Activated naive CD8-positive, alpha-beta T cell treated with anti-CD3 and anti-CD28 coated beads, Interleukin-2, amount 50 U/mL, for 24 hours (primary cell): ENCODE measurements at places on chromosomes 4 and X.

- DNase-seq = peak; percentile 47
Measured at GRCh38 chrX:103254171-103254824, 657 bp downstream of the TCEAL8 start.

DNA sequence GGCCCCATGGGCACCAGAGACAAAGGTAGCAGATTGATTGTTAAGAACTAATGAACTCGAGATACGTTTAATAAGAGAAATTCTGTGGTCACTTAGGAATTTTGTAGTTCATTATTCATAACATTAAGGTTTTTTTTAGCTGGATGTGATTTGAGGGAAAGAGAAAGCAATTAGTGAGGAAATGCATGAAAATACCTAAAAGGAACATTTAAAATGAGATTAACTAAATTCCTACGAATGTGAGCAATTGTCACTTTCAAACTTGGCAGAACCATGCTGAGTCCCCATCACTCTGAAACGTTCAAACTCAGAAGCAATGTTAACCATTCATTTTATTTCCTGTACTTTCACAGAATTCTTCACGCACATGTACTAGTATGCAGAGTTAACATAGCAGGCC is 5.9 kb downstream of the PRMT9 start:
- no peak for DNase-seq

GRCh38 chr4:24369507-24370029 is 214.8 kb downstream of the DHX15 start:
- DNase-seq = no peak

DNA sequence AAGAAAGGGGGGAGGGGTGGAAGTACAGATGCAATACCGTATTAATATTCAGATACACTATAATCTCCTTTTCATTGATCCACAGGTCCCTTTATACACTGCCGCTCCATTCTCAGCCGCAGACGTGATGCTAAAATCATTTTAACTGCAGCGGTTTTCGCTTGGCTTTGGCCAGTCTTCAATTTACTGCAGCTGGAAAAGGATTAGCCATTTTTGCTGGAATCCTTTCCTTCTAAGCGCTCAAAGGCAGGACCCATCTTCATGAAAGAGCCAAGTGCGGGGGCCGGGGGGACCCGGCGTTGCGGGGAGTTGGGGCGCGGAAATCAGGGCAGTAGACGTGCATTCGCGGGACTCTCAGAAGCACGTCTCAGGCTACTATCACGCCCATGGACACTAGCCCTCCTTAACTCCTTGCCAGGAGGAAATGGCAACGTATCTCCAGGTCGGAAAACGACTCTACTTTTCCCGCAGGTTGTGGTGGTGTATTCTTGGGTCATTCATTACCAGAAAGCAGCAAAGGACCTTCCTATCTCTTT is 1.7 kb upstream of the PCDH10 start:
- DNase-seq = no peak

GRCh38 chr4:5370286-5370685 is 319.0 kb downstream of the STK32B start:
- DNase-seq = no peak

DNA sequence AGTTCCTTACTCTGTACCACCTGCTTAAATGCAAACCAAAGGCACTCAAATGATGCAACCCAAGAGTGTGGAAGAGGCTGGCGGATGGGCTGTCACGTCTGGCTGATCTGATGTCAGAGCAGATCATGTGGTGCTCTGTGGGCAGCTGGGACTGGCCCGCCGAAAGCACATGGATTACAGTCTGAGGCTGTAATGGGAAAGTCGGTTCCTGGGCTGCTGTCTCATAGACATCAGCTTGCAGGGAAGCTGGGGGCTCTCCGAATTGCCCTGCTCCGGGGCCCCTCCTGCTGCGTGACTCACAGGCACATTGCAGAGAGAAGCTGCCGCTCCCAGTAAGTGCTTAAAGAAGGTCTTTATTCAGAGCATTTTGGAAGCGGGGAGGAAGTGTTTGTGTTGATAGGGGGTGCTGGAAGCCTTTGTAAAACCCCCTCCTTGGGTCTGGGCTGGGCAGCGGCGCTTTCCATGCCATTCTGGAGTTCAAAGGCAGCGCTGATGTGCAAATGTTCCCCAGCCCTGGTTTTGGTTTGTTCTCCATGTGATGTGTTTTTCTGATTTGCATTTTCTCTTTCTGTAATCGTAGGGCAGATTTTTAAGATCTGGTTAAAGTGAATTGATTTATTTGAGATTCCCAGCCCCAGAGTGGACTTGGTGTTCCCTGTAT is 181.1 kb downstream of the LARP7 start:
- peak; percentile 63 for DNase-seq

- peak; percentile 34 for DNase-seq
Measured at GRCh38 chrX:24395775-24396174, 35.3 kb downstream of the SUPT20HL1 start.

- no peak for DNase-seq
Measured at GRCh38 chr4:54140287-54140686, 40.3 kb downstream of the GSX2 start.

DNA sequence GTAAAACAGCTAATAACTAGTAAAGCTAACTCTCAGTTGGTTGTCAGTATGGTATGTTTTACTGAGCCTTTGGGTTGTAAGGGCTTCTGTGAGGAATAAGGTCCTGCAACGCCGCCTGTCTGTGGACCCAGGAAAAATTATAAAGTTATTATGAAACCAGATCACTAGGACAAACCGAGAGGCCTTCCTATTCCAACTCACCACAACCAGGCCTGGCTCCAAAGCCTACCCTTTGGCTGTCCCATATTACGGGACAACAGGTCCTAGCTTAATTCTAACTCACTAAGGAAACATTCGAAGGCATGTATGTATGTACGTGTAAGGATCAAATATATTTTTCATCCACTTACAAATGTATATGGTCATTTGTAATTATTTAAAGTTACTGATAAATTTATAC is 1.4 kb downstream of the ANKRD17 start:
- DNase-seq = peak; percentile 62

DNA sequence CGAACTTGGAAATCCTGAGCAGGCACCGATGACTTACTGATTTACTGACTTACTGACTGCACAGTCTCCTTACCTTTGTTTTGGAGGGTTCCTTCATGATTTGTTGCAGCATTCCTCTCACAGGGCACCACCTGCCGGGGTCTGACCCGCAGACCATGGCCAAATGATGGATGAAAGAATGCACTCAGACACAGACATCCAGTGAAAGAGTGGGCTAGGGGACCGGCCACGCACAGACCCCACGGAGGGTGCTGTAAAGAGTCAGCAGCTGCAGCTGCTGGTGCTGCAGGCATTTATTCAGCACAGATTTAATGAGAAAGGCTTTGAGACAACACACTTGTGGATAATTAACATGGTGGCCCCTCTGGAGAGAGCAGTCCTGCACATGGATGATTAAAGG is 3.4 kb downstream of the MAGEB5 start:
- DNase-seq = no peak

DNA sequence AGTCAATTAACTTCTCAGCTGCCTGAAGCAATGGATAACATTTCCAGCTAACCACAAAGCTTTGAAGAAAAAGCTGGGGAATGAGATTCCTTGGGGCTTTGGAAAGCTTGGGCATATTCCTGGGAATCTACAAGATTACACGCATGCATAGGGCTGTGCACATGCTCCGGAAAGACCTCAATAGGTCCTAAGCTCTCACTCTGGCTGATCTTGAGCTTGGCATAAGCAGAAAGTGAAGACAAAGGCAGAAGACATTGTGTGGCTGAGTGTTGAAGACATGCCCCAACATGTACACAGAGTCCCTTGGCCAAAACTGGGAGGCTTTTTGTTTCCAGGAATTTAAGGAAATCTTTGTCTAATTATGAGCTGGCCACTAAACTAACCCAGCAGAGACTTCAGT is 31.2 kb downstream of the ATG4A start:
- no peak for DNase-seq

GRCh38 chr4:22014222-22014741 is 65.7 kb upstream of the KCNIP4 start:
- DNase-seq = no peak

- DNase-seq = no peak
Measured at GRCh38 chr4:57043347-57044251, 64.9 kb downstream of the POLR2B start.

GRCh38 chrX:82237328-82237727 is 1035.4 kb downstream of the SH3BGRL start:
- no peak for DNase-seq

- peak; percentile 67 for DNase-seq
Measured at GRCh38 chr4:108036213-108036612, 46.5 kb downstream of the HADH start.

DNA sequence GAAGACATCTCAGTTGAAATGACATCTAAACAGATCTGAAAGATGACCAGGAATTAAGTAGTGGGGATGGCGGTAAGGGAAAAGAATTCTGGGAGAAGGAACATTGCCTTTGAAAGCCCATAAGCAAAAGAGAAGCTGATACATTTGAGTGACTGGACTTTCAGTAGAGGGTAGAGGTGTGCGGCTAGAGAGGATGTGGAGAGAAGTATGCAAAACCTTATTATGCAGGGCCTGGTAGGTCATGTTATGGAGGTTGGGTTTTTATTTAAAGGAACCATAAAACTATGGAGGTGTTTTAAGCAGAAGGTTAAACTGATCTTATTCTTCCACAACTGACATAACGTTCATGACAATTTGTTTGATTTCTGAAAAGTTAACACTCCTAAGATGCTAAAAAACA is 36.3 kb downstream of the RPS6KA3 start:
- DNase-seq = no peak

GRCh38 chr4:139776235-139776634 is 110.6 kb downstream of the MGST2 start:
- no peak for DNase-seq

DNA sequence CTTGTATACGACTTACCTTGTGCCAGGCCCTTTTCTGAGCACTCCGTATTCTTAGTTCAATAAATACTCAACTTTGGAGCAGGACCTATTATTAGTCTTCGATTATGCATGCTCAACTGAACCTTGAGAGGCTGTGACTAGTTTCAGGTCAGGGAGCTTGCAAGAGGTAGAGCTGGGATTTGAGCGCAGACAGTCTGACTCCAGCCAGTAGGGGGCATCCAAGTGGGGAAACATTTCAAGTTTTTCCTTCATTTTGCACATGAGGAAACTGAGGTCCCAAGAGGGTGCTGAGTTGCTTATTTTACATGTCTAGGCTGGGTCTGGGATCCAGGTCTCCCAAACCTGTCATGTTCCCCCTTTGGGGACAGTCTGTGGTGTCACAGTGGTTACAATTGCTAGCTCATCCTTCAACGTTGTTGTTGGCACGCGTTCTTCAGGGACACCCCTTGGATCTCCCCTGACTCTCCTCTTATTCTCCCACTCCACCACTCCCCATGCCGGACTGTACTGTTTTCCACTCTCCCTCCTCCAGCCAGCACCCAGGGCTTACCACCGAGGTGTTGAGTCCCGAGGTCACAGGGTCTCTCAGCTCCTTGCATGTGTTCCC is 6.7 kb upstream of the PRICKLE3 start:
- peak; percentile 51 for DNase-seq

- no peak for DNase-seq
Measured at GRCh38 chr4:175929441-175929840, 117.4 kb upstream of the GPM6A start.

GRCh38 chr4:157978680-157979361 is 194.0 kb downstream of the GASK1B start:
- peak; percentile 2 for DNase-seq

DNA sequence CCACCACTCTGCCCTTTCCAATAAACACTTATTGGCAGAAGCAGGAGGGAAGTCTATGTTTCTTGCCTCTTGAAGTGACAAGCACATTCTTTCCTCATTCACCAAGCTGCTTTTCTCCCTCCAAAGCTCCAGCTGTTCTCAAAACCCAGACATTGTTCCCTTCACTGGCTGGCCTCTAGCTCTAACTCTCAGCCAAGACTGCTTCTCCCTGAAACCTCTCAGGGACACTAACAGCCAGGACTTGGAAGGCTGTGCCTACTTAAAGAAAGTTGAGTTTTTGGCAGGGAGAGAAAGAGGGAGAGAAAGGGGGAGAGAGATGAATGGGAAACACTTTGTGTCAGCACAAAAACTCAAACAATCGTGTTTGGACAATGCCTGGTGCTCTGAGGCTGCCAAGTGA is 99.5 kb downstream of the COX18 start:
- DNase-seq = no peak

DNA sequence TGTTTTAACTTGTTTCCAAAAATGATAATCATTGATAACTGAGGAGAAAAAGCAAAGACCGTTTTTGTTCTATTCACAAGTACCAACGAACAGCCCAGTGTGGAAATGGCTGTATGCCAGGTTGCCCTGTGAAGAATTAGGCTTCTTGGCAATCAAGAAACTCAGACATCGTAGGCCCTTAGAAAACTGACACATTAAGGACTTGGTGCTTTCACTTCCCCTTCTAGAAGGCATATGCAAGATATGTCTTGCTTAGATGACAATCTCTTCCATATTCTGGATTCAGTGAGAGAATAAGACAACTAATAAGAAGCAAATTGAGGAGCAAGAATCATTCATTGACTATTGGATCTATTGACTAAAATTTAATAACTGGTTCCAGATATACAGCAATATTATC is 56.6 kb downstream of the ANAPC10 start:
- DNase-seq = no peak

GRCh38 chr4:21768349-21769310 is 179.9 kb downstream of the KCNIP4 start:
- no peak for DNase-seq

GRCh38 chr4:172042714-172043114 is 229.5 kb downstream of the GALNTL6 start:
- no peak for DNase-seq

GRCh38 chr4:174696657-174697056 is 132.4 kb downstream of the GLRA3 start:
- no peak for DNase-seq

GRCh38 chrX:17081968-17082367 is 135.5 kb downstream of the REPS2 start:
- DNase-seq = no peak

GRCh38 chr4:32022071-32022470 is 1301.9 kb downstream of the PCDH7 start:
- DNase-seq = no peak

- DNase-seq = no peak
Measured at GRCh38 chr4:68658672-68659071, 11.8 kb downstream of the UGT2B15 start.

DNA sequence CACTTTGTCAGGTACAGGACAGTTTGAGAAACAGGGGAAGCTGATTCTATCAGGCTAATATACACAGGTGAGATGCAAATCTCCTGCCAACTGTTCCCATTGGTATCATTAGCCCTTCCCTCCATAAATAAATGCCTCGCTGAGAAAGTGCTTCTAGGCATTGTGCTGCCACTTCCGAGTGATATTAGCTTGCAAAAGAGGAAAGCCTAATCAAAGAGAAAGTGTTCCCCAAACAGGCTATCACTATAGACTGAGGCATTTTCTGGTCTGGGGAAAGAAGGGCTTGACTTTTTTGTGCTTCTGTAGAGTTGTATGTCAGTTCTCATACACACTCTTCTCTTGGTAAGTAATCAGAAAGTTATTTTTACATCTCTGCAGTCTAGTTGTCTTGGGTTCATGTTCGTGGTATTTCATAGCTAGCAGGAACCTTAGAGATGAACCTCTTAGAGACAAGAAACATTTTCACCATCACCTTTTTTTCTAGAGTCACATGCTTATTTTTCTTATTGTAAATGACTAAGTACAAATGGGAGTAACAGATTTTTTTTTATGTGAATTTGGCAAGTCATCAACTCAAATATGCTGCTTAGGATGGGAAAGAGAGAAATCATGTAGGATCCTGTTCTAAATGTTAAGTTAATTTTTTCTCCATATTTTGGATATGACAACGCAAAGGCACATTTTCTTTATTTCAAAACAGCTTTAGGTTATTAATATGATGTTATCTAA is 1009.8 kb downstream of the ADGRL3 start:
- DNase-seq = no peak

- no peak for DNase-seq
Measured at GRCh38 chr4:77093401-77093800, 17.6 kb upstream of the CCNI start.

- no peak for DNase-seq
Measured at GRCh38 chrX:85591536-85591935, 212.1 kb upstream of the POF1B start.
